Activated CD4-positive, CD25-positive, alpha-beta regulatory T cell treated with anti-CD3 and anti-CD28 coated beads, Interleukin-2, amount 50 U/mL, for 16 hours (primary cell): ENCODE measurements at places on chromosomes 11 and 22.

DNA sequence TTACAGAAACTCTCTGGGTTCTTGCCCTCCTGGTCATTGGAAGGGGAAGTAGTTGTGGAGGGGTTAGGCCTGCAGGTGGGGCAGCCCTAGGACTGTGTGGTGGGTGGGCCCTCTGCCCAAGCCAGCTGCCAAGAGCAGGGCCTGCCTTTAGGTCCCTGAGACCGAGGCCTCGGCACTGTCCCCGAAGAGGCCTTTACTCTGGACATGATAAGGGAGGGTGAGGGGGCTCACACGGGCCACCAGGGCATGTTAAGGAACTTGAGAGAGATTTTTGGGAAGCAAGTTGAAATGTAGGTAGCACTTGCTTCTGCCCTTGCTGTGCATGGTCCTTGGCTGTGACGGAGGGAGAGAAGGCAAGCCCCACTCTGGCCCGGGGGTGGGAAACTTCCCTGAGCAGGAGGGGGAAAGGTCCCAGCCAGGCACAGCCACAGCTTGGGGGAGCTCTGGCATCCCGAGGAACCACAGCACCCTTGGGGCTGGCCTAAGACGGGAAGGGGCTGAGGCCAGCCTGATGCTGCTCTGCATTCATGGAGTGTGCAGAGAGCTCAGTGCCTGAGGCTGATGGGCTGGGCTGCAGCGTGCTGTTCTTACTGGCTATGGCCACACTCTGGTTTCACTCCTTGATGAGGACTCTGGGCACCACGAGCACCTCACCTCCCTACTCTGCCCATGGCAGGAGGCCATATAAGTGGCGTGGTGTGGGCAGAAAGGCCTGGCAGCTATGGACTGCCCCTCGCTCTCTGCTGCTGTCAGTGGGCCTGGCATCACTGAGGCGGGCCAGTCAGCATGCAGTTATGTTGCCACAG lies 7.8 kb upstream of the RANBP1 start:
- no peak for DNase-seq

GRCh38 chr11:47918882-47919495 lies 61.4 kb upstream of the PTPRJ start:
- no peak for DNase-seq

DNA sequence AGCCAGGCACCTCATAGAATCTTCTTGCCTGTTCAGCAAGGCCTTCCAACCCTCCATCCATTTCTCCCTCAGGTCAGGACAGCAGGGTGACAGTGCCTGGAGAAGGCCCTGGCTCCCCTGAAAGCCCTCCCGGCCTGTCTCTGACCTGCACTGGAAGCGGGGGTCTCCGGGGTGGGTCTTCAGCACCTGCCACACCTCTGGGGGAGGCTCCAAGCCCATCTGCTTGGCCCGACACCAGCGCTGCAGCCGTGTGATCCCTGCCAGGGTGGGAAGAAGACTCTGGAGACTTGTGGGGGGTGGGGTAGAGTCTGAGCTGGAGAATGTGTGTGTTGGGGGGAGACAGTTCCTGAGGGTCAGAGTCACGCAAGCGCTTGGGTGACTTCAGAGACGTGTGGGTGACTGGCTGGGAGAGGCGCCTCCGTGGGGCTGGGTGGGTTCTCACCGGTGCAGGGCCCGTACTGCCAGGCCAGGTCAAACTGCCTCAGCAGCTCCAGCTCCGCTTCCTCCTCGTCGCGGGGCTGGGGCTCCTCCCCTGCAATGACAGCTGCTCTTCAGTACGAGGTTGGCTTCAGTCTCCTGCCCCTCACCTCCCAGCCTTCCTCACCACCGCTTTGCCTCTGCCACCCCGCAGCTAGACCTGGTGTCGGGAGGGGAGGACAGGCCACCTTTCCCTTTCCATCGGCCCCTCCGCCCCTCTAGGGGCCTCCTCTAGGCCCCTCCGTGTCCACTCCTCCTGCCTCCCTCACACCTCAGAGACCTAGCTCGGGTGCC lies 615 bp downstream of the POLD4 start:
- DNase-seq, result peak; percentile 29

DNA sequence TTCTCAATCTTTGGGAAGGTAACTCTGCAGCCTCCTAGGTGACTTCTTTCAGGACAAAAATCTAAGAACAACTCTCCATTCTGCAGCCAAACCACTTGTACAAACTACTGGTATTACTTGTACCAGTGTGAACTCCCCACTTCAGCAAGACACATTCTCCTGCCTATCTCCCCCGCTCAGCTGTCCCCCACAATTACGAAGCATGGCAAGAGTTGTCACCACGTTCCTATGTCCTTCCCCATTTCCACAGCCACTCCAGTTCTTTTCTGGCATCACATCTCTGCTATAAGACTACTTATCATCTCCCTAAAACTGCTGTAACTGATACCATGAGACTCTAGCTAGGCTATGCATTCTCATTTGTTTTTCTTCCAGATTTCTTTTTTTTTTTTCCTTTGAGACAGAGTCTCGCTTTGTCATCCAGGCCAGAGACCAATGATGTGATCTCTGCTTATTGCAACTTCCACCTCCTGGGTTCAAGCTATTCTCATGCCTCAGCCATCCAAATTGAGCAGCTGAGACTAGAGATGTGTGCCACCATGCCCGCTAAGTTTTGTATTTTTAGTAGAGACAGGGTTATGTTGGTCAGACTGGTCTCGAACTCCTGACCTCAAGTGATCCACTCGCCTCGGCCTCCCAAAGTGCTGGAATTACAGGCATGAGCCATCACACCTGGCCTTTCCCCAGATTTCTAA lies 71.9 kb upstream of the CDON start:
- DNase-seq, result no peak

- DNase-seq, result peak; percentile 24
These were observed 52.9 kb downstream of the UVRAG start for GRCh38 chr11:75867778-75868374.

- no peak for DNase-seq
These were observed 111.4 kb upstream of the GRAMD1B start for GRCh38 chr11:123318623-123319022.

GRCh38 chr11:100683126-100683525 lies 4.0 kb upstream of the ARHGAP42 start:
- DNase-seq, result no peak

GRCh38 chr22:49278340-49278739 lies 549.3 kb downstream of the BRD1 start:
- no peak for DNase-seq

DNA sequence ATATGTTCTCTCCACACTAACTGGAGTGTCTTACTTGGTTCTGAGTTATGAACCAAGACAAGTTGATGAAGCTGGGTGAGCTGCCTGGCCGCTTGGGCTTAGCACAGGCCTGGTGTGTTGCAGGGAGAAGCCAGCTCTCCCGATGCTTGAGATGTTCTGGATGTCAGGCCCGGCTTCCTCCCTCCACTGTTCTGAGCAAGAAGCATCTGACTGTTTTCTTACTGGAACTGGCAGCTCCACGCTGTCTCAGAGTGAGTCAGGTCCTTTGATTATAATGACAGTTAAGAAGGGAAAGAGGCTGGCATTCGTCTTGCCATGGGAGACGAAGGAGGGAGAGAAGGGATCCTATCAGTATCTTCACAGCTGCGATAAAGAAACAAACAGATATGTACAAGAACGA lies 46.5 kb upstream of the CRTAM start:
- no peak for DNase-seq

- DNase-seq, result peak; percentile 81
These were observed 2.7 kb downstream of the NEAT1 start for GRCh38 chr11:65425105-65425970.

DNA sequence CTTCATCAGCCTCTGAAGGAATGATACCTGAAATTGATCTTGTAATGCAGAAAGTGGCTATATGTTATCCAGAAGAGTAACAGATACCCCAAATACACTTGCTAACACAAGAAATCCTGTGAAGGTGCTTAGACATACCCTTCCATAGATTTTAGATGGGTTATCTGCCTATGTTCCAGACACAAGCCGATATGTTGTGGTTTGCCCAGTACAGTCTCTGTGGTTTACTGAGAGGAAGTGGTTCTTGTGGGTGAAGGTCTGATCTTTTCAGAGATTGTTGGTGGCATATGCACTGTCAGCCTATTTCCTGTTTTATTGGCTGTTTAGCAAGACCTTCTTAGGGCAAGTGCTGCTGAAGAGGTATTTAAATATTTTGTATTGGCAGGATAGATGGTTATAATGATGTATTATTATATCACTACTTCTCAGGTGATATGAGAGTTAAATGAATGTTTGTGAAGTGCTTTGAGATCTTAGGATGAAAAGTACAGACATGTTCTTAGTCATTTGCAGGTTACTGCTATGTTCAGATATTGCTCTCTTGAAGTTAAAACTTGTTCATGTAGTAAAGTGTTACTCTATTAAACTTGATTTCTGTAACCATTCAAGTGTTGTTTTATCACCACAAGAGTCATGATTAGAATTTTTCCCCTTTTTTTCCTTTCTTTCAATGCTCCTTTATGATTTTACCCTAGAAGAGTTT lies 8.2 kb downstream of the ARHGEF12 start:
- peak; percentile 34 for DNase-seq

GRCh38 chr22:40120848-40121247 lies 56.9 kb upstream of the TNRC6B start:
- no peak for DNase-seq

DNA sequence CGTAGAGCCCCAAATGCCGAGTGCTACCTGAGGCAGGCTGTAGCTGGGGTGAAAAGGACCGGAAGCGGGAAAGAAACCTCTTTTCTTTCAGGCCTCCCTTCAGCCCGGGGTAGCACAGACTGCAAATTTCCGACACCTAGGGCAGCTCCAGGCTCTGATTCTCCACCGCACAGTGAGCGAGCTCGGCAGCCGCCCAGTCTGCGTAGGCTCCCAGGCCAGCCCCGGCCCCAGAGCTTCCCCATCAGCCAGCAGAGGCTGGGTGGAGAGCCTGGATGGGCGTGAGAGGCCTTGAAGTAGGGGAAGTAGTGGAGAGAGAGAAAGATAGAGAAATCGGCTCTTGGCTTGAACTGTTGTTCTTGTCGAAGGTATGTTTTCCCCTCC lies 9.3 kb upstream of the PAX6 start:
- DNase-seq, result no peak

DNA sequence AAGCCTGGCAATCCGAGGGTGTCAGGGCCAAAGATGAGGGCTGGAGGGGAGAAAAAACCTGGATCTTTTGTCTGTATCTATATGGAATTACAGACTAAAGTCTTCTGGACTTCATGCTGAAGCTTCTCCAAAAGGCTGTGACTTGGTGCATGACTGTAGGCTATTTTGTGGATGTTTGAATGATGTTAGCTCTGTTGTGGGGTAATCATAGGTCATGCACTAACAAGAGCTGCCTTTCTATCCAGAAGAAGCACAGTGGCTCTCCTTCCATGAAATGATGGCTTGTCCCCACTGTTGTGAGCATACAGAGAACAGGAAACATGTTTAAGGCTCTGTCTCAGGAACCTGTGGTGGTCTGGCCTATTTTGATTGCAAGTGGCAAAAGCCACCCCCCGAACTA lies 263.3 kb upstream of the PLET1 start:
- no peak for DNase-seq

GRCh38 chr11:109140857-109141515 lies 281.0 kb upstream of the C11orf87 start:
- no peak for DNase-seq

DNA sequence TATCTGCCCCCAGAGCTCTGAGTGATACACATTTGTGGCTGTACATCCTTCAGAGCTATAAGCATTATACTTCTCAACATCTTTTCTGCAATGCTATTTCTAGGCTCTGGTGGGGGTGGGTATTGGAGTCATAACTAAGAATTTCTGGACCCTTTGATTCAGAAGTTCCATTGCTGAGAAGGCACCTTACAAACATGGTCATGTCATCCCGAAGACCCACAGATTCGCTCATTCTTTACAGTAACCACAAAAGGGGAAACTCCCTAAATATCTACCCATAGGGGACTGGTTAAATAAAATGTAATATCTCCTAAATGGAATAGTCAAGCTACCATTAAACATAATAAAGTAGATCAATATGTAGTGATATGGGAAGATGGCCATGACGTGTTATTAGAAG lies 98.8 kb downstream of the PRR5L start:
- DNase-seq, result no peak

DNA sequence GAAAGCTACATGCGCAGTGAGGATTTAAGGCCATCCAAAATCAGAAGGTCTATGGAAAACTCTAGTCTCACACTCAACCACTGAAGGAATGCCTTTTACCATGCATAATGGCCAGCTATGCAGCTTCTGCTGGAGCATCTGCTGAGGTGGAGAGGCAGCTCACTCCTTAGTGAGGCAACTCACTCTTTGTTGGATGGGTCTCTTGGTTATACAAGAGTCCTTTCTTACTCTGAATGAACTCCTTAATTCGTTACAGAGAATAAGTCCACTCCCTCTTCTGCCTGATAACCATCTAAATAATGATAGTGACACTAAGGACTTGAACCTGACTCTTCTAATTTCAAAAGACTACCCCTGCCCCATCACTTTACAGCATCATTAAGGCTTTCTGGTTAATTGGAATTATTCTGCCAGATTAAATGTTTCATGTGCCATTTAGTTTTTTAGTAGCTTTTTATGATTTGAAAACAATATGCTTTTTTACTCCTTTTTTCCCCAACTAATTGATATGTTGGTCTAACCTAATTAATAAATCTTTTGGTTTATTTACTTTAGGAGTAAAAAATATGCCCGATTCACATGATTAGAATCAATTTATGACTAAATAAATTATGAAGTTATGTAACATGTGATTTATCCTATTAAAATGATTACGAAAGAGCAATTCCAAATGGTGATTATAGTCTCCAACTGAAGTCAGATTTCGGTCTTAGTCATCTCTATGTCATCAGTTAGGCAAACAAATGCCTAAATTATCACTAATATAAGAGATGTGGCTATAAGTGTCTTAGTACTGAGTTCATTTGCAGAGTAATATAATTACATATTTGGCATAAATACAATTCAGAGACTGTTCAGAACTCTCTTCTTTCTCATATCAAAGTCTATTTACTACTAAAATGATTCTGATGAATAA lies 286.7 kb upstream of the CCDC90B start:
- no peak for DNase-seq

- DNase-seq, result no peak
These were observed 44.2 kb upstream of the WEE1 start for GRCh38 chr11:9529334-9529650.

DNA sequence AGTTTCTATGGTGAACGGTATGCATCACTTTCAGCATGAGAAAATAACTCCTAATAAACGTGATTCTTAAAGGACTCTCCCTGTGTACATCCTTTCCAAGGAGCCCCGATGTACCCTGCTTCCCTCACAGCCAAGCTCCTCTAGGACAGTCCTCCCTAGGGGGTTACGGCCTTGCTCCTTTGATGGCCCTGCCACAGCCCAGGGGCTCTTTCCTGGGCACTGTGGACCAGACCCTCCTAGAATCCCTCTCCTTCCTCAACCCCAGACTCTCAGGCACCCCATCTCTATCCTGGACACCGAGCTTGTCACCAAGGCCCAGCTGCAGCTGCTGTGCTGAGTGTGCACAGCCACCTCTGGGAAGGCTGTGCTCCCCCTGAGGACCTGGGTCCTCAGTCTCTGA lies 3.9 kb upstream of the SAMM50 start:
- DNase-seq, result no peak
